ENCODE measurements at places on chromosomes 11 and 22.

GRCh38 chr11:131449036-131450019 is 78.9 kb downstream of the NTM start:
- no peak for DNase-seq

- peak; percentile 41 for DNase-seq
Observed at GRCh38 chr11:117808784-117809183, 11.8 kb upstream of the DSCAML1 start.

- peak; percentile 91 for DNase-seq
Observed at GRCh38 chr11:112961146-112961668, at the start of gene NCAM1. TSS of gene NCAM1 (plus strand) at chr11:112961420.

DNA sequence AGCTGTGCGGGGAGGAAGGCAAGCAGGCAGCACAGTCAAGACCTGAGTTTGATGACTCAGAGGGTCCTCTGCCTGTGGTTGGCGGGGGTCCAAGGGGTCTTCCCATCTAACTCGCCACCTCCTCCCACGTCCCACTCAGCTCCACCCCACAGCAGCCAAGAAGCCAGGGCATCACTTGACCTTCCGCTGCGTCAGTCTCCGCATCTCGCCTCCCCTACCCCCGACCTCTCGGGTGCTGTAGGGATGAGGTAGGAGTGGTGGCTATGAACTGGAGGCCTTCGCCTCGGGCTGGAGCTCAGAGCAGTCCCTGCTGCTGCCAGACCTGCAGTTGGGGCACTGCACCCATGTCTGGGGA is 90.6 kb downstream of the CDKN1C start:
- no peak for DNase-seq

GRCh38 chr11:75403037-75403436 is 3.7 kb downstream of the RPS3 start:
- DNase-seq, result no peak

GRCh38 chr11:113034576-113034975 is 73.4 kb downstream of the NCAM1 start:
- peak; percentile 69 for DNase-seq

DNA sequence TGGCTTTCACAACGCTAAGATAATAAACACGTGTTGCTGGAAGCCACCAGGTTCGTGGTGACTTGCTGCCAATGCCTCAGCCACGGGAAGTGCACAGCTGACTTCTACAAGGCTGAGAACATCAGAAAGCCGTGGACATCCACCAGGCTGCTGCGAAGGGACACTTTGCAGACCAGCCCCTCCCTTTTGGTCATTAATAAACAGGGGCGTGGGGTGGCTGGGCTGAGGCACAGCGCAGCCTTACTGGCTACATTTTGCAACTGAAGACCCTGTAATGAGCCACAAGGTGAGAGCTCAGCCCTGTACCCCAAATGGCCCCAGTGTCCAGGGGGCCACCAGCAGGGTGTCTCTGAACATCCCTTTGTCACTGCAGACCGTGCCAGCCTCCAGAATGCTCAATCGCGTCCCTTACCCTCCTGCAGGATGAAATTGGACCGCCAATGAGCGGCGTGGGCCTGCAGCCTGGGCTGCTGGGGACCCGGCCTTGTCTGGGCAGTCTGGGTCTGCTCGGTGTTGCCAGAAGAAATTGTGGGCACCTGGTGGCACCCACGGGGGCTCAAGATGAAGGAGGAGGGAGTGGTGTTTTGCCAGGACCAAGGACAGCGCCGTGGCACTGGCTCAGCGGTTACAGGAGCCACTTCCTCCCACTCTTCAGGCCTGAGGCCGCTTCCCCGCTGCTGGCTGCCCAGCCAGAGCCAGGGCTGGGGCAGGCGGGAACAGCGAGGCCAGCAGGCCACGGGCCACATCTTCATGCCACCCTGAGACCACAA is 181.9 kb downstream of the CTTN start:
- no peak for DNase-seq

DNA sequence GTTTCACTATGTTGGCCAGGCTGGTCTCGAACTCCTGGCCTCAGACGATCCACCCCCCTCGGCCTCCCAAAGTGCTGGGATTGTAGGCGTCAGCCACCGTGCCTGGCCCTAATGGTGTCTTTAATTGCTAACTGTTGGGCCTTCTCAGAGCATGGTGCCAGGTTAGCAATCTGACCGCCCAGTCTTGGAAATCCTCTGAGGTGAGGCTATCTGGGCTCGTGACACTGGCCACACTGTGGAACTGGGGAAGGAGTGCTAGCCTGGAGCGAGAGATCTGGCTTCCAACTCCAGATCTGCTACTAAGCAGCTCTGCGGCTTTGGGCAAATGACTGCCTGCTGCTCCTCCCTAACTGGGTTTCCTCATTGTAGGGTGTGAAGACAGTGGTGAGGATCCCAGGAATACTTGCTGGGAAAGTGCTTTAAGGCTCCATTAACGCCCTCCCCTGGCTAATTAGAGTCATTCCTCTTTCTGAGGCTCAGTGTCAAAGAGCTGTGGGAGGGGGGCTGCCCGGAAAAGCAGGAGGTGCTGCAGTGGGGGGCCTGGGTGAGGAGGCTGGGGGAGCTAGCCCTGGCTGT is 35.4 kb downstream of the CHRDL2 start:
- peak; percentile 64 for DNase-seq

DNA sequence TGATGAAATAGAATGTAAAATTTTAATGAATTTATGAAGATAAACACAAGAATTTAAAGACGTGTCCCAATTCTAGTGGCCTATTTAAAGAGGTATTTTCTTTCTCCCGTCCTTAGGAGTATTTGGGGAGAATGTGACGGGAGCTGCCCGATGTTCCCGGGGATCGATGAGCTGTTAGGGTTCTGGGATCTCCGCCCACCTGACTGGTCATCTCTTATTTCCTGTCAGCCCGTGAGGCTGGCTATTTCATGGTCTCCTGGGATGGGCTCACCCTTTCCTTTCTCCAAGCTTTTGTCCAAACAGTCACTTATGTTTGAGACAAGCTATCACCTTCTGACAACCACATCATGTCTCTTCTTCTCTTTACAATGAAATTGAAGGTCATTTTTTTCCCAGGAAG is 16.9 kb upstream of the CLMP start:
- no peak for DNase-seq

GRCh38 chr11:8749202-8749601 is 66.6 kb downstream of the RPL27A start:
- no peak for DNase-seq

- no peak for DNase-seq
Observed at GRCh38 chr11:72330131-72330727, 86.3 kb upstream of the PHOX2A start.

DNA sequence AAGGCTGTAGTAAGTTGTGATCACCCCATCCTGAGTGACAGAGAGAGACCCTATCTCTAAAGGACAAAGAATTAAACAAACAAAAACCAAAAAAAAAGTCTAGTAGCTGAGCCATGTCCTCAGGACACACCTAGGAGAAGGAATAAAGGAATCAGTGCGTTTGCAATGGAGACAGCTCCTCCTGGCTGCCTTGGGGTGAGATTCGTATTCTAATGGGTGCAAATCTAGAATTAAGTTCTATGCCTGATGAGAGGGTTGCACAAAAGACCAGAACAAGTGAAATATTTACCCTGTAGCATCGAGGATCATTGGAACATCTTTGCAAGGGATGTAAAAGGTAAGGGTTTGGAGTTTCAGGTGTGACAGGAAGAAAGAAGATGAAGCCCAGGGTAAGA is 70.3 kb upstream of the BMAL1 start:
- DNase-seq, result no peak

- no peak for DNase-seq
Observed at GRCh38 chr11:68439355-68440065, 21.0 kb upstream of the PPP6R3 start.

- DNase-seq, result no peak
Observed at GRCh38 chr11:125481531-125481930, 14.5 kb downstream of the FEZ1 start.

DNA sequence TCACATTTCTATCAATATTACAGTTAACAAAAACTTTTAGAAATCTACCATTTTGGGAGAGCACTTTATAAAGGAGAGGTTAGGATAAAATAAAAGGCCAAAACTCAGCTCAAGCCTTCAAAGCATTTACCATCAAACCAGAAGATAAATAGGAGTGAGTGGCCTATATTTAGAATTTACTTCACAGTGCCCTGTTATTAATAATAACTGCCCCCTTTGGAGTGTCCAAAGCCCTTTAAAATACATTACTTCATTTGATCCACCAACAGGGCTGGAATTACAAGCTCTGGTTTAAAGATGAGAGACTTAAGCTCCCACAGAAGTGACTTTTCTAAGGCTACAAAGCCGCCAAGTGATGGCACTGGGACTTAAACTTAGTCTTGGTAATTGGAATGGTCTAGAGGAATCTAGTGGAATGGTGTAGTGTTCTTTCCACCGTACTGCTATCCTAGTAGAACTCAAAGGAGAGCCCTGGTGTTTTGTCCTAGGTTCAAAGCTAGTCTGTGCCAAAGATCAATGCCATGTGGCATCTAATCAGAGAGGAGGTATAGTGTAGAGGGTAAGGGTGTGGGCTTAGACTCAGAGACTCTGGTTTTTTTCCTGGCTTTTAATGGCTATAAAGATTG is 21.2 kb upstream of the MTMR3 start:
- DNase-seq, result no peak

- no peak for DNase-seq
Observed at GRCh38 chr11:119754656-119755355, 25.8 kb upstream of the NECTIN1 start.

GRCh38 chr22:28137036-28137435 is 218.0 kb upstream of the PITPNB start:
- DNase-seq, result peak; percentile 61

- DNase-seq, result no peak
Observed at GRCh38 chr11:79982185-79982584, 541.4 kb upstream of the TENM4 start.

GRCh38 chr11:8015753-8016239 is 28.7 kb downstream of the EIF3F start:
- peak; percentile 46 for DNase-seq

DNA sequence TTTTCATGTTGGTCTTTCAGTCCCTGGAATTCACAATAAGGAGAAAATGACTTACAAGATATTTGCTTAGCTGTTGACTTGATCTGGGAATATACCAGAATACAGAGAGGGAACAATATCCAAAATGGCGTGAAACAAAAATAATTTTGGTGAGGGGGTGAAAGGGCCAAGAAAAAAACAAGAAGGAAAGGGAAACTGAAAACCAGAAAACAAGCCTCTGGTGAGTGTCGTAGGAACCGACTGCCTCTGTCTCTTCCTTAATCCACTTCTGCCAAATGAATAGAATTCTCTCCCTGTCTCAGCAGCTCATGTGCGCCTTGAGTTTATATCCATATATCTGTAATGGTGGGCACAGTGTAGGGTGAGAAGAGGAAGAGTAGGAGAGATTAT is 367.6 kb downstream of the ETS1 start:
- no peak for DNase-seq

- DNase-seq, result no peak
Observed at GRCh38 chr11:1565904-1566247, 6.2 kb downstream of the DUSP8 start.

DNA sequence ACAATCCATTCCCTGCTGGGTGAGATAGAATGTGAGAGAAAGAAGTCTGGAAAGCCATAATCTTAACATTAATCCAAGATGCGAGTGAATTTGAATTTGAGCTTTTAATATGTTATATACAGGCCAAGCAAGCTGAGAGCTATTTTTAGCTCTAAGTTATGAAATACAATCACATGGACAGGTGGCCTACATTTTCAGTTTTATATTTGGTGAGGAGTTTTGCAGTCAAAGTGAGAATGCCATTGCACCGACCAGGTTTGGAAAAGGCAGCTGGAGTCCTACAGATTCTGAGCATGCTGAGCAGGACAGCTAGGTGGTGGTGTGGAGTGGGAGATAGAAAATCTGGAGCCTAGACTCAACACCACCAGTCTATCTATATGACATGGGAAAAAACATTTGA is 12.0 kb downstream of the OR5B21 start:
- no peak for DNase-seq

DNA sequence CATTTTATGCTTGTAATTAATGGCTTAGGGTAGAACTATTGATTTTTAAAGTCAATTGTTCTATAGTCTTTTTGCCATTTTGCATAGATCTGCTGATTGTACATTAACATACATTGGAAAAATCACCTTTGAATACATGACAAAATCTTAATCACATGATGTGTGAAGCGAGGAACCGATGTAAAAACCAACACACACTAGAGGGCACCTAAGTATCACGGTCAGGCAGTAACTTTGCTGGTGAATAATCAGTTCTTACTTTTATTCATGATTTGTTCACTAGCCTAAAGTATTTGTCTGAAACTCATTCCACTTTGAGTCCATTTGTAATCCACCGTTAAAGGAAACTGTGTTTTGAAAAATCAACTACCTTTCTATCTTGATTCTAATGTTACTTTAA is 28.2 kb downstream of the JHY start:
- peak; percentile 47 for DNase-seq

- no peak for DNase-seq
Observed at GRCh38 chr11:61828379-61828628, 204 bp downstream of the FADS2 start.

DNA sequence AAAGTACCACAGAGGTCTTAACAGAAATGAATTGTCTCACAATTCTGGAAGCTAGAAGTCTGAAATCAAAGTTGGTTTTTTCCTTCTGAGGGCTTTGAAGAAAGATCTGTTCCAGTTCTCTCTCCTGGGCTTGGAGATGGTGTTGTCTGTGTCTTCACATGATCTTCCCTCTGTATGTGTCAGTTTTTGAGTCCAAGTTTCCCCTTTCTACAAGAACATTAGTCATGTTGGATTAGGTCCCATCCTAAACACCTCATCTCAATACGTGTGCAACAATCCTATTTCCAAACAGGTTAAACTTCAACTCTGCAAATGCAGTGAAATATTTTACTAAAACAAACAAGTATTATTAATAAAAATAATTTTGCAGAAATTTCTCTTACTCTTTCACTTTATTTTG is 3.1 kb upstream of the PTS start:
- peak; percentile 66 for DNase-seq

DNA sequence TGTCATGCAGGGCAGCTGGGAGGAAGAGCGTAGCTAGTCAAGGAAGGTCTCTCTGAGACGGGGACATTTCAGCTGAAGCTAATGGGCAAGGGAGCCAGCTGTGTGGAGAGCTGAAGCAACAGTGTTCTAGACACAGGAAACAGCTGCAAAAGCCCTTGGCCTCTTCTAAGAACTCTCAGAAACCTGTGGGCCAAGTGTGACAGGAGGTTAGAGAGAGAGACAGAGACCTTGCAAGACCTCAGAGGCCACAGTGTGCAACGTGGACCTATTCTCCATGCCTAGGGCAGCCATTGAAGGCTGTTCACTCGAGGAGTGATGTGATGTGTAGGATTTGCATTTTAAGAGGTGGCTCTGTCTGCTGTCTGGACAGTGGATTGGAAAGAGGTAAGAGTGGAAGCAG is 48.7 kb upstream of the TNRC6B start:
- no peak for DNase-seq

- no peak for DNase-seq
Observed at GRCh38 chr11:75239531-75240290, 863 bp upstream of the TPBGL start.

- DNase-seq, result no peak
Observed at GRCh38 chr22:50688448-50688847, 15.8 kb downstream of the SHANK3 start.

DNA sequence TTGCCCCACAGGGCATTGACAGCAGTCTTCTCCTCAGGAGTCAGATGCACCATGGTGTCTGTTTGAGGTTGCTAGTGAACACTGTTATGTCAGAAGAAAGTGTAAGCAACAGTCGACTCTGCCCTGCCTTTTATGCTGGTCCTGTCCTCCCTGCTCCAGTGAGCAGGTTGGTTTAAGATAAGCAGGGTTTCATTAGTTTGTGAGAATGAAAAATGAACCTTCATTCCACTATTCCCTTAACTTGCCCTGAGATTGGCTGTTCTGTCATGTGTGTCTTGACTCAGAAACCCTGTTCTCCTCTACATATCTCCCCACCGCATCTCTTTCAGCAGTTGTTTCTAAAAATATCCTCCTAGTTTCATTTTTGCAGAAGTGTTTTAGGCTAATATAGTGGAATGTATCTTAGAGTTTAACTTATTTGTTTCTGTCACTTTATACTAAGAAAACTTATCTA is at the start of gene HBD:
Gene HBD (minus strand): TSS at position 103 of the 454 bp plus-strand sequence. CDS start 50 bp downstream, at position 53.
- DNase-seq, result peak; percentile 85
